ENCODE measurements at places on chromosomes 5 and 9.

- ATAC-seq = no peak
Measured at GRCh38 chr5:175385691-175386362, 58.2 kb downstream of the DRD1 start.

- no peak for ATAC-seq
Measured at GRCh38 chr9:109640580-109641371, 139.2 kb upstream of the PALM2AKAP2 start.

- ATAC-seq = no peak
Measured at GRCh38 chr5:142486020-142486419, 161.2 kb upstream of the SPRY4 start.

- no peak for ATAC-seq
Measured at GRCh38 chr9:34512131-34513078, 10.4 kb downstream of the ENHO start.

DNA sequence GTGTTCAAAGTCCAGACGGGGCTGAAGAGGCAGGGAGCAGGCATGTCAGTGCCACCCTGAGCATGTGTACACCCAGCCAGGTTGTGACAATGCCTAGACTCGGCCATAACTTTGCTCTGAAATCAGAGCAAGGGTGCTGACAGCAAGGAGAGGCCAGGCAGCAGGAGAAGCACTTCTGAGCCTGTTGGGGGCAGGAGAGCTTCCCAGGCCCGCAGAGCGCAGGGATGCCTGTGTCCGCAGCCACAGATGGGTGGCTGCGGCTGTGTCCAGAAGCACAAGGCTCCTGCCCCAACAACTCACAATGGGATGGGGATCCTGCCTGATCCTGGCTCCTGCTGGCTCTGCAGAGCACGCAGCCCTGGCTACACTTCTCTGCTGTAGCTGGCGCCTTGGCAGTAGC is 373.9 kb downstream of the CHSY3 start:
- ATAC-seq = no peak

DNA sequence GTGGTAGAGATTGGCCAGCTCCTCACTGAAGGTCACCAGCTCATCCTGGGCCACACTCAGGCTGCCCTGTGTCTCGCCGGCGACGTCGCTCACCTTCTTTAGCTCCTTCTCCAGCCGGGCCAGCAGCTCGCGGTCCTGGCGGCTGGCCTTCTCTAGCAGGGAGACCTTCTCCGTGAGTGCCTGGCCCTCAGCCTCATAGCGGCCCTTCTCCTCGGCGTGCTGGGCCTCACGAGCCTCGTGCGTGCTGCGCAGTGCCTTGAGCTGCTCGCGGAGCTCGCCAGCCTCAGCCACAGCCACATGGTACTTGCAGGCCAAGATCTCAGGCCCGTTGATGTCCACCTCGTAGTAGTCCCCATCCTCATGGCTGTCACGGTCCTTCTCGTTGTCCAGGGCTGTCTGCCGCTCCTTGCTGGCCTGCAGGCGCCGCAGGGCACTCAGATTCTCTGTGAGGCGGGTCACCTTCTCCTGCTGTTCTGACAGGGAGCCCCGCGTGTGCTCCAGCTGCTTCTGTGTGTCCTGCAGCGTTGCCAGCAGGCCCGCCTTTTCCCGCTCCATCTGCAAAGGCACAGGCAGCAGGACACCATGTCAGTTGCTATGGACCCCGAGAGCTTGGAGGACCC is 45.5 kb downstream of the BICD2 start:
- ATAC-seq = no peak

DNA sequence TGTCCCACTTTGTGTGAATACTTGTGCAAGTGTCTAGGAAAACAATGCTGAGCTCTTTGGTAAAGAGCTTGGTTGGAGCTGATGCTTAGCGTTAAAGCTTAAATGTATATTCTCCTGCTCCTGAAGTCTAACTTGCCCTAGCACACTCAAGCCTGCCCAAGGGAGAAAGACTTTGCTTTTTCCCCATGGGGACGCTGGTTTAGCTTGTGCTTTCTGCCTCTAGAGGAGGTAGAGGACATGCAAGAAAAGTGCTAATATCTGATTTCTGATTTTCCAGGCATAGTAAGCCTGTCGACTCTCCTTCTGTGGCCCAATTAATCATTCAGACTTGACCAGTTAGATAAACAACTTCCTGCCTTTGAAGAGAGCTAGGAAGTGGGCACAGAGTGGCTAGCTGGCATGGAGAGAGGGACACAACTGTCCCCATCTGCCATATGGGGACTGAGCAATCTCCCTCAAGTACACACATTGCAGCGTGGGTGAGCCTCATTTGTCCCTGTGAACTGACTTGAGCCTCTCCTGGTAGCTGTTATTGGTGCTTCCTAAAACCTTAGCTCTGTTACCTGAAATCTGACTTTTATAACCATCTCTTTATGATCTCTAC is 348.4 kb downstream of the BRINP1 start:
- ATAC-seq = no peak

DNA sequence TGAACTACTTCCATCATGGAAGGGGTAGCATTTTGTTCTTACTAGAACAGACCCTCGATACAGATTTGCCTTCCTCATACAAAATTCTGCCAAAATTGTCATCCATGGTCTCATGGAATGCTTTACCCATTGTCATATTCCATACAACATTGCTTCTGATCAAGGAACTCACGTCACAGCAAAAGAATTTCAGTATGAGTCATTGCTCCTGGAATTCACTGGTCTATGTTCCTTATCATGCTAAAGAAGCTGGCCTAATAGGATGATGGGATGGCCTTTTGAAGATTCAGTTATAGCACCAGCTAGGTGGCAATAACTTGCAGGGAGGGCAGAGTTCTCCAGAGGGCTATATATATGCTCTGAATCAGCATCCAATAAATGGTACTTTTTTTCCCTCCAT is 18.2 kb upstream of the FNIP1 start:
- ATAC-seq = no peak

DNA sequence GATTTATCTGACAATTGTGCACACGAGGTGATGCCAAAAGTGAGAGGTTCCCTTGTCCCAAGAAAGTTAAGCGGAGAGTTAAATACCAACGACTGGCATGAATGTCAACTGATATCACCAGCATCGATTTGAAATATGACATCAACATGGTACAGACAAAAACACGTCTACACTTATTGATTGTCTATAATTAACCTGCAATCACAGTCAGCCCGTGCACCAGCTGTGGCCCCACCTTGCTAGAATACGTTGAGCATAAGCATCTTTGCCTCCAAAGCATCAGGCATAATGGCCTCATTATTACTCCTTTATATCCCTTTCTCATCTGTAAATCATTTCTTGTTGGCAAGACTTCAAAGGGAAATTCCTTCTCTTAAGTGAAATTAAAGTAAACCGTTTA is 625.4 kb downstream of the IRX1 start:
- ATAC-seq = no peak

GRCh38 chr5:59547731-59548130 is 345.8 kb downstream of the PDE4D start:
- ATAC-seq = no peak

- no peak for ATAC-seq
Measured at GRCh38 chr5:73906277-73906676, 280.3 kb downstream of the ARHGEF28 start.

DNA sequence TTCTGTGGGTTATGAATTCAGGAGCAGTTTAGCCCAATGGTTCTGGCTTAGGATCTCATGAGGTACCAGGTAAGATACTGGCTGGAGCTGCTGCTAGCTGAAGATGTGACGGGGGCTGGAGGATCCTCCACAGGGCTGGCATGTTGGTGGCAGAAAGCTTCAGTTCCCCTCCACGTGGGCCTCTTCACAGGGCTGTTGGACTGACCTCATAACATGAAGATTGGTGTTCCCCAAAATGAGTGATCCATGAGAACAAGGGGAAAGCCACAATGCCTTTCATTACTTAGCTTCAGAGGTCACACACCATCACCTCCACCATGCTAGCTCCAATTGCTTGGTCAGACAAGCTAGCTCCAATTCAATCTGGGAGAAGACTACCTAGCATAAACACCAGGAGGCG is 8.5 kb upstream of the S100Z start:
- no peak for ATAC-seq

GRCh38 chr5:143677403-143677802 is 134.6 kb upstream of the HMHB1 start:
- no peak for ATAC-seq

GRCh38 chr9:78713614-78714405 is 416.9 kb downstream of the PSAT1 start:
- ATAC-seq = no peak

DNA sequence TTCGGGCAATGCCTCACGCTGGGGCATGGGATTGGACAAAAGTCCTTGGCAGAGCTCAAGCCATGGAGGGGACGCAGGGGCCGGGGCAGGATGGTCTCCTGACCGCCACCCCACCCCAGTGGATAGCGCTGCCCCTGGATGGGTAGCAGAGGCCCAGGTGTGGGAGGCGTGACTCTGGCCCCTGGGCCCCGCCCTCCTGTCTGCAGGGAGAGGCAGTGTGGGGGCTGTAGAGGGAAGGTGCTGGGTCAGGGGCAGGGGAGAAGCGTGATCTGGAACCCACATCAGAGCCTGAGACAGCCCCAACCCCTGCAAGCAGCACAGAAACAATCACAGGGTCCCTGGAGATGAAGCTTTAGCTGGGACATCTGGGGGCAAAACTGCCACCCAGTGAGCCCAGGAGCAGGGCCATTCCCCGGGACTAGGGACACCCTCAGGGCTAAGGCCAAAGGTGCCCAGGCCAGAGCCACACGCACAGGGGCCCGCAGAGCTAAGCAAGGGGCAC is 36.2 kb downstream of the NACC2 start:
- no peak for ATAC-seq

DNA sequence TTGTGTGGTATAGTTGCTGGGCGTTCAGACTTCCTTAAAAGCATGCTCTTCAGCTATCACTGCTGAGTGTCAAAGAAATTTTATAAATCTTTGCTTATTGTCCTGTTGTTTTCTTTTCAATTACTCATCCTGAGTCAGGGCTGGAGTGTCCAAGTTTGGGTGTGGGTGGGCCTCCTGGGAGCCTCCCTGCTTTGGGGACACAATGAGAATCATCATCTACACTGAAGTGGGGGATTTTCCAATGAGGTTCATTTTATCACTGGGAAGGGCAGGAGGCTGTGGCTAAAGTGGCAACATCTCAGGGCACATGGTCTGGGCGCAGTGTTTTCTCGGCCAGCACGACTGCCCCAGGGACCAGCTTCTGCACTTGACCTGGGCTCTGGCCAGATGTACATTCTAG is 19.5 kb downstream of the GFPT2 start:
- no peak for ATAC-seq

DNA sequence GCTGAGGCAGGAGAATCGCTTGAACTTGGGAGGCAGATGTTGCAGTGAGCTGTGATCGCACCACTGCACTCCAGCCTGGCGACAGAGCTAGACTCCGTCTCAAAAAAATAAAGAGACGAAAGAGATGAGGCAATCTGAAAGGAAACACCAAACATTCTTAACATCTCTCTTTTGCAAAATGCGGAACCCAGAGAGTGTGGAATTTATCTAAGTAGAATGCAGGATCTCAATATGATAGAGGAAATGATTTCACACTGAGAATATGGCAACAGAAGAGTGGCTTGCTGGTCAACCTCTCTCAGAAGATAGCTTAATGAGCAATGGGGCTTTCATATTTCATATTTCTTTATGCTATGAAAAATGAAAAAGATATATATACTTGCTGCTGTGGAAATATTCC is 33.4 kb upstream of the PCA3 start:
- no peak for ATAC-seq

GRCh38 chr5:145697251-145697990 is 137.7 kb downstream of the PRELID2 start:
- ATAC-seq = no peak

DNA sequence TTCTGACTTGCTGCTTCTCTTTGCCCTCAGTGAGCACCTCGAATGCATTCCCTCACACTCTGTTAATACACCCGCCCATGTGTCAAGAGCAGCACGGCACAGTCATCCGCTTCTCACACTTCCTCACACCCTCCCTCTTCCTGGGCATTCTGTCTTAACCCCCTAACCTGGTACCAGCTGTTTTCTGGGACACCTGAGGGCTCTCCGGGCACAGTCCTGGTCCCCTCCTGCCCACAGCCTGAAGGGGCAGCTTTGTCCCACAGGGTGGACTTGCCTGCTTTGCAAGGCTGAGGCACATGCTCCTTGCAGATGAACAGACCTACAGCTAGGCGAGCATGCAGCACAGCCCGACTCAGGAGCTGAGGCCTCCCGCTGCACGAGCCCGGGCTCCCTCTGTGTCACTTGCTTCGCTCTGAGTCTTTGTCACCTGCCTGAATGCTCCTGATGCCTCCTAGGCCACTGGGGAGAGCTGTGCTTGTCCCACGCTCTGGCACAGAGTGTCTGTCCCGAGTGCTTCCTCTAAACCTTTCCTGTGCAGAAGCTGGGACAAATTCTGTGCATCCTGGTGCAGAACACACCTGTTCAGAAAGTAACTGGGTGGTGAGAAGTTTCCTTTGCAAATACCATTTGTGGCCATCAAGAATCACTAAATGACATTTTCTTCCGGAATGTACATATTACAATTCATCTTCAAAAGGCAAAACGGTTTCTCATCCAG is 47.8 kb downstream of the AHRR start:
- peak; percentile 20 for ATAC-seq

- ATAC-seq = no peak
Measured at GRCh38 chr9:136764301-136764891, at the start of gene LCN15. TSS of gene LCN15 (minus strand) at chr9:136764518. CDS start at chr9:136764488, 30 bp downstream.

DNA sequence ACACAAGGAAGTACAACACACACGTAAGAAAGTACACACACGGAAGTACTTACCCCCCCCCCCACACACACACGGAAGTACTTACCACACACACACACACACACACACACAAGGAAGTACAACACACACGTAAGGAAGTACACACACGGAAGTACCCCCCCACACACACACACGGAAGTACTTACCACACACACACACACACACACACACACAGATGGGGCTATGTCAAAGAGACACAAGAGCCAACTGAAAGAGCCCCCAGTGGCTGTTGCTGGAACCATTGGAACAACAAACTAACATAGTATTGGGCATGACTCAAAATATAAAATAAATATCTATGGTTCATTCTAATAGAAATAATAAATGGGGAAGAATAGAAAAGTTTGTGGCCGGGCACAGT is 4.9 kb upstream of the MAPK9 start:
- no peak for ATAC-seq

DNA sequence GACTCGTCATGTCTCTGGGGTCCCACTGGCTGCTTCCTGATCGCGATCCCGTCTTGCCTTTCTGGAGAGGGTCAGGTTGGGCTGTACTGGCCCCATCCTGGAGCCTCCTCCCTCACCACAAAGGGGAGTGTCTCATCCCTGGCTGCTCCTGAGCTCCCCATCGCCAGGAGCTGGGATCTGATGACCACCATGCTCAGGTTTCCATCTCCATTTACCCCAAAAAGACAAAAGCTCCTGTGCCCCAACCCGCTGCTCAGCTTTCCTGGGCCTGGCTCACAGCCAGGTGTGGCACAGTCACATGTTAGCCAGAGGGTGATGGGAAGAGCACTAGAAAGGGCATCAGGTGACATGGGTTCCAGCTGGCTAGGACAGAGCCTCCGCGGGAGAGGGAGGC is 47.3 kb upstream of the CDKN2AIPNL start:
- ATAC-seq = no peak

- ATAC-seq = no peak
Measured at GRCh38 chr5:44236040-44236439, 153.2 kb downstream of the FGF10 start.

DNA sequence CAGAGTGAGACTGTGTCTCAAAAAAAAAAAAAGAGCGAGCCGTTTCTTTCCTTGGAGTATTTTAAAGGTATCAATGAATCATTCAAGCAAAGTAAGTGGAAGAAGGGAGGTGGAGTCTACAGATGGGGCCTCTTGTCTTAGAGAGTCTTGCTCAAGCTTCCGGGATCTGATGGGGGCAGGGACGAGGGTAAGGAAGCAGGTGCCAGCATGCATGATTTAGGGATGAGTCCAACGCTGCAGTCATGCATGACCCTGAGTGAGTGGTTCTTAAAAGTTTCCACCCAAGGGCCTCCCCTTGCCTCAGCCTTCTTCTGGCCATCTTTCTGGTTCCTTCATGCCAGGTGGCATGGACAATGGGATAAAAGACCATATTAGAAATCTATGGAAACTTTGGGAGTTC is 79.6 kb downstream of the MYO10 start:
- ATAC-seq = no peak
